ENCODE measurements at places on chromosomes 16 and 17. TPM values are rescaled to one million over a fixed set of nuclear protein-coding genes. Genes with fewer than 3 reads are reported as not detected.

- H3K4me3 ChIP-seq = no peak overlapping the region
- no peak overlapping the region for H3K27ac ChIP-seq
Measured at GRCh38 chr17:37792787-37793186, 47.9 kb upstream of the HNF1B start.

DNA sequence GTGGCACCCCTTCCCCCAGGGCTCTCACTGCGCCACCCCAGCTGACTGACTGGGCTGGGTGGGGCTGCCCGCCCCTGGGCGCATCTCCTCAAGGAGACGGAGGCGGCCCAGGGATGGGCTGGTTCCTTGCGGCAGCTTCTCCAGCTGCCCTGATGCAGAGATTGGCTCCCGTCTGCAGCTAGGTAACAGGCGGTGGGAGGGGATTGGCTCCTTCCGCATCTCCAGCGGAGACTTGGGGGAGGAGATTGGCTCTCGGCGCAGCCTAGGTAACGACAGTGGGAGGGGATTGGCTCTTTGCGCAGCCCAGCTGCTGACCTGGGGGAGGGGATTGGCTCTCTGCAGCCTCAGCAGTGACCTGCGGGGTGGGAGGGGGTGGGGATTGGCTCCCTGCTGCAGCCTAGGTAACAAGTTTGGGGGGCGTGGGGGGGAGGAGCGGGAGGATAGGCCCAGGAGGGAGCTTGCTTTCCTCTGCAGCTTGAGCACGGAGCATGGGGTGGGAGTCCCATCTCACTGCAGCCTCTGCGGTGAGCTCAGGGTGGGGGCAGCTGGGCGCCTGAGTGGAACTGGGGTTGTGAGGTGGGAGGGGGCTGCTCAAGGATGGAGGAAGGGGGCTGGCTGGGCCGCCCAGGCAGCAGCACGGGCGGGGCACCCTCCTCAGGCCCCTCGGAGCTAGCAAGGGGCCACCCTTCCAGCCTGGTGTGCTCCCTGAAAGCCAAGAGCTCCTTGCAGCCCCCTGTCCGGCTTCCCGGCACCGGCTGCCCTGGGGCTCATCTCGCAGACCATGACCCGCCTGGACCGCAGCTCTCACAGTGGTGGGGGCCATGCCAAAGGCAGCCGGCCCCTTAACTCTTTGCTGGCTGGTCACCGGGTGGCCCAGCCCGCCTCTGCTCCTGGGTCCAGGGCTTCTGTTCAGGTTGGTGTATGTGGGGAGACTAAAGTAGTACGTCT is 6.4 kb downstream of the NFE2L1 start:
- H3K36me3 ChIP-seq = peaks cover 86% of the 10 kb centered on the region
- H3K27ac ChIP-seq = peak overlapping the region; percentile 20
- no peak for DNase-seq
- H3K4me3 ChIP-seq = no peak overlapping the region

The KRTAP4-5 gene
- total RNA-seq = not detected

- no peak overlapping the region for H3K27ac ChIP-seq
- DNase-seq = no peak
- no peaks in the 10 kb centered on the region for H3K4me1 ChIP-seq
- no peak overlapping the region for H3K4me3 ChIP-seq
- no peaks in the 10 kb centered on the region for H3K36me3 ChIP-seq
- no peaks in the 10 kb centered on the region for H3K27me3 ChIP-seq
Measured at GRCh38 chr16:88099563-88099890, 148.3 kb downstream of the BANP start.

DNA sequence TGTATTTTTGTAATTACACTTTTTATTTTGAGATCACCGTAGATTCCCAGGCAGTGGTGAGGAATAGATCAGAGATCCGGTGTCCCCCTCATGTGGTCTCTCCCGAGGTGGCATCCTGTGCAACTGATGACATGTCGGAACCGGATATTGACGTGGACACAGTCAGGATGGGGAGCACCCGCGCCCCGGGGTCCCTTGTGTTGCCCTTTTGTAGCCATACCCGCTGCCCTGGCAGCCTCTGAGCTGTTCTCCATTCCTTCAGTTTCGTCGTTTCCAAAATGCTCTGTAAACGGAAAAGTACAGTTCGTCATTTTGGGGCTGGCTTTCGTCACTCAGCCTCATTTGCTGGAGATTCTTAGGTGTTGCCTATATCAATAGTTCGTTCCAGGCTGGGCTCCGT is 14.2 kb downstream of the JPH3 start:
- no peaks in the 10 kb centered on the region for H3K36me3 ChIP-seq
- DNase-seq = no peak
- H3K4me1 ChIP-seq = no peaks in the 10 kb centered on the region
- H3K27me3 ChIP-seq = no peaks in the 10 kb centered on the region
- H3K4me3 ChIP-seq = no peak overlapping the region

GRCh38 chr16:15972046-15972868 is 22.8 kb downstream of the ABCC1 start:
- H3K4me1 ChIP-seq = no peaks in the 10 kb centered on the region
- no peak for DNase-seq

DNA sequence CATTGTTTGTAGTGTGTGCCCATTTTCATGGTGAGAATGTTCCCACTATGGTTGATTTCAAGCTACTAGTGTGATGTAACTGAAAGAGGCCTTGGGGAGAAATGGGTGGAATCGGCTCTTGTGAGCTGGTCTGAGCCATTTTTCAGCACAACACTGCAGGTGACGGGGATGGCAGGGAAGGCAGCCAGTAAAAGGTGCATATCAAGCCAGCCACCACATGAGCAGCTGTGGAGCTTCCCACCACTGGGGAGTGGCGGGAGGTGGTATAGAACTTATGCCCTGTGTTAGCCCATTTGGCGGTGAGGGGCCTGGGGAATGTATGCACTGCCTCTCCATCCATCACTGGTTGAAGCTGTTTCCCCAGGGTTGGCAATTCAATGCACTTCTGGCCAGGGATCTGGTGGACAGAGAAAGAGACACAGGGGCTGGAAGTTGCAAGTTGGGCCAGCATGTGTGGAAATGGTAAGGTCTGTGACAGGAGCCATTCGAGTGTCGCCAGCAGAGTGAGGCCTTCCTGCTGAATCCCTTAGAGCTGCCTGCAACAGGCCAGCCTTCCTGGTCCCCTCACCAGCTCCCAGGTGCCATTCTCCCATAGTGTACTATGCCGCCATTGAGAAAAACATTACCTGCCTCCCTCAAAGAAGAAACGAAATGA is 31.7 kb upstream of the BRD7 start:
- no peak overlapping the region for H3K4me3 ChIP-seq
- no peaks in the 10 kb centered on the region for H3K36me3 ChIP-seq
- H3K4me1 ChIP-seq = no peaks in the 10 kb centered on the region
- no peak overlapping the region for H3K27ac ChIP-seq
- DNase-seq = no peak
- H3K27me3 ChIP-seq = no peaks in the 10 kb centered on the region

DNA sequence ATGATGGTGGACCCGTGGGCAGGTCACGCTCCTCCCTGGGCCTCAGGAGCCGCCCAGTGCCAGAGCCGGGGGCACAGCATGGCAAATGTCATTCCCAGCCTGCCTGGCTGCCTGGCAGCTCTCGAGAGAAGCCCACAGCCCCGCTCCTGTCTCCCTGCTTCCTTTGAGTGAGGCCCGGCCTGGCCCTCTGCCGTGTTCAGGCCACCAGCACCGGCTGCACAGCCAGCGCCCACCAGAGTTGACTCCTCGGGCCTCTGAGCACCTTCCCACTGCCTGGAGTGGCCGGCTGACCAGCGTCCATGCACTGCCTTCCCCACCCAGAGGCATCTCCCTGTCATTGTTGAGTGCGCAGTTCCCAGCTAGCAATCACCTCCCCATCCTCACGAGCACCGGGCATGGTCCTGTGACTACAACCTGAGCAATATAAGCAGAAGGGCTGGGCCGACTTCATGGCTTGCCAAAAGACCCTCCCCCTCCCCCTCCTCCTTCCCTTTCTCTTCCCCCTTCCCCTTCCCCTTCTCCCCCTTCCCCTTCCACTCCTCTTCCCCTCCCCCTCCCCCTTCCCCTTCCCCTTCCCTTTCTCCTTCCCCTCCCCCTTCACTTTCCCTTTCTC is 11.9 kb upstream of the SLC38A10 start:
- H3K27ac ChIP-seq = no peak overlapping the region
- no peak overlapping the region for H3K4me3 ChIP-seq
- no peaks in the 10 kb centered on the region for H3K27me3 ChIP-seq

The MT4 gene
- total RNA-seq = not detected

The EEF2KMT gene
- total RNA-seq = 7.4 TPM

The FHOD1 gene
- 13.3 TPM for total RNA-seq

- H3K27me3 ChIP-seq = no peaks in the 10 kb centered on the region
- no peaks in the 10 kb centered on the region for H3K36me3 ChIP-seq
- H3K4me1 ChIP-seq = peaks cover 2% of the 10 kb centered on the region
- H3K27ac ChIP-seq = peak overlapping the region; percentile 94
- peak; percentile 33 for DNase-seq
Measured at GRCh38 chr17:2070241-2071023, 15.5 kb downstream of the HIC1 start.

DNA sequence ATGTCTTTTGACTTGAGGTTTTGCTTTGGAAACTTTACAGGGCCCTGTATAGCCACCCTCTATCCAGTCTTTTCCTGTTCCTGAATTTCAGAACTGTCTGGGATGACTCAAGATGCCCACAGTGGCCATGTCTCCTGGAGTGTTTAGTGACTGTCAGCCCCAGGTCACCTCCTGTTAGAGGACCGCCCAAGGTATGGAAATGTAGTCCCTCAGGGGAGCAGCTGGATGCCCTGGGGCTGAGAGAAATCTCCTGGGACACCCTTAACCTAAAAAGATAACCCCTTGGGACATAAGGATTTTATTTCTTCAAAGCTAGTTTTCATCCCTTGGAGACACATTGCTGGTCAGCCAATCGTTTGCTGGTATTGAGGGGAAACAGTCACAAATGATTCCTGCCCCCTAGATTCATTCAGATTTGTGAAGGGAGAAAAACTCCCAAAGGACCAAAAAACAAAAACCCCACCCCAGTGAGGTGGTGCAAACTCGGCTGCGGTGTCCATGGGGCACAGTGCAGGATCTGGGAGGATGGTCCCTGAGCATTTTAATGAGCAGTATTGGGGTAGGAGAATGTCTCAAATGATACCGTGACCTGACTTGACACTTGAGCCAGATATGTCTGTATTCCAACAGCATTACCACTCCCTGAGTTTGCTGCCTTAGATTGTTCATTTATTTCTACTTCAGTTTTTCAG is 1.7 kb downstream of the ZNF267 start:
- peak overlapping the region; percentile 78 for H3K4me3 ChIP-seq
- no peaks in the 10 kb centered on the region for H3K36me3 ChIP-seq
- no peaks in the 10 kb centered on the region for H3K27me3 ChIP-seq
- DNase-seq = no peak

The ITGA3 gene
- total RNA-seq = 285 TPM

The TBC1D3H gene
- not detected for total RNA-seq

The AGRP gene
- total RNA-seq = not detected

The CLEC3A gene
- total RNA-seq = not detected

DNA sequence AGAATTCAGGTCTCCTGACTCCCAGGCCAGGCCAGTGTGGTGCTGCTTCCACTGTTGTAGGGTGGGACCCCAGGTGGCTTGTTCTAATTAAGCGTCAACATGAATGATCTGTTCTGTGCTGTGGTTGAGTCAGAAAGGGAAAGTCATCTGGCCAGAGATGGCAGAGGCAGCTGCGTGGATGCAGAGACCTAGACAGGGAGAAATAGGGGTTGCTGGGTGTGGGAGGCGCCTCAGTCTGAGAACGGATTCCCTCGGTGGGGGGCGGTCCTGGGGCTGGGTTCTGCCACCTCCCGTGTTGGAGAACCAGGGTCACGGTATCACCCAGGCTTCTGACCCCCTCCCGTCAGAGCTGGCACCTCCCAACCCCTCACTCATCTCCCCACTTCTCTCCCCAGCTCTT is 5.6 kb downstream of the FBRS start:
- H3K27me3 ChIP-seq = no peaks in the 10 kb centered on the region
- no peak for DNase-seq
- peaks cover 76% of the 10 kb centered on the region for H3K36me3 ChIP-seq
- H3K4me3 ChIP-seq = no peak overlapping the region
- peaks cover 4% of the 10 kb centered on the region for H3K4me1 ChIP-seq

DNA sequence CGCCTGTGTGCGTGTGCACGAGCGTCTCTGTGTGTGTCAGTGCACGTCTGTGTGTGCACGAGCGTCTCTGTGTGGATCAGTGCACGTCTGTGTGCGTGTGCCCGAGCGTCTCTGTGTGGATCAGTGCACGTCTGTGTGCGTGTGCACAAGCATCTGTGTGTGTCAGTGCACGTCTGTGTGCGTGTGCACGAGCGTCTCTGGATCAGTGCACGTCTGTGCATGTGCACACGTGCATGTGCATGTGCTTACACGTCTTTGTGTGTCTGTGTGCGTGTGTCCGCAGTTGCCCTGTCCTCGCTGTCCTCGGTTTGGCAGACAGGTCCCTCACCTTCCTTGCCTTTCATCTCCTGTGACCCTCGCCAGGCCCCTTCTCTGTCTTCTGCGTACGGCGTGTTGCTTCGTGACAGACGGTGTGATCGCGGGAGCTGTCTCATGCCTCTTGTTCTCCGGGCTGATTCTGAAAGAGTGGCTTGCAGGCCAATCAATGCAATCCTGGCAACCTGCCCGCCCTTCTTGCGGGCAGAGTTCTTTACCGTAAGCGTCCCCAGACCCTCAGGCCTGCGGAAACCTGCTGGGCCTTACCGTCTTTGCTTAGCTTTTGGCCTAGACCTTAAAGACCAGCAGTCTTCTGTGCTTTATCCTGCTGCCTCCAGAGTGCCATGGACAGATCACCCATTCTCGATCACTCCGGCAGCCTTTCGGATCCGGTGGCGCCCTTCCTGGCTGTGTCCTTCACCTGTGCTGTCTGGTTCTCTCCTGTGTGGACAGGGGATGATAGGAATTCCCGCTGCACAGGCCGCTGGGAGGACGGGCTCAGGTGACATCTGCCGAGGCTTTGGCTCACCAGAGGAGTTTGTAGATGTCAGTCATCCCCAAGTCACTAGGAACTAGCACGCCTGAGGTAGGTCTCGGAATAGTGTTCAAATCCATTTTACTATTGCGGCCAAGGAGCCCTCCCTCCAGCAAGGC is 18.5 kb downstream of the MLYCD start:
- no peaks in the 10 kb centered on the region for H3K36me3 ChIP-seq
- no peak for DNase-seq
- no peak overlapping the region for H3K27ac ChIP-seq
- no peaks in the 10 kb centered on the region for H3K4me1 ChIP-seq
- no peak overlapping the region for H3K4me3 ChIP-seq

DNA sequence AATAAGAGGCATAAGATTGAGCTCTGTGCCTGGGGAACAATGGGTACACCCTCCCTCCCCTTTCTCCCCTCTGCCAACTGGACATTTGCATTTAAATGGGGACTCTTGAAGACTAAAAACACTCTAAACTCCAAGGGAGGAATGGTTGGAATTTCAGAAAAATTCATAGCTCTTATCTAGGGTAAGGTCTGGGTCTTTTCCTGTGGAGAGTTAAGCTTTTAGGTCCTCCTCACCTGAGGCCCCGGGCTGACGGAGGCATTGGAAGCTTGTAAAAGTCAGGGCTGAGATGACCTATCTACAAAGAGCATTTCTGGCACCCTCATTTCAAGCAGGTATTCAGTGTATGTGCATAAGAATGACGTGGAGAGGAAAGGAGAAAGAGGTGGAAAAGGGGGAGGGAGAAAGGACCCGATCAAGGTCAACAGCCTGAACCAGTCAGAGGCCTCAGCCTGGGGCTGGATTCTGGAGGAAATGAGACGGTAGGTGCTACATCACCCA is 78.0 kb downstream of the RAP1GAP2 start:
- H3K36me3 ChIP-seq = no peaks in the 10 kb centered on the region
- no peaks in the 10 kb centered on the region for H3K27me3 ChIP-seq
- no peak overlapping the region for H3K27ac ChIP-seq
- H3K4me3 ChIP-seq = no peak overlapping the region
- H3K4me1 ChIP-seq = no peaks in the 10 kb centered on the region

The TBC1D28 gene
- total RNA-seq = not detected

GRCh38 chr16:85420501-85421337 is 192.4 kb upstream of the GSE1 start:
- peak; percentile 85 for DNase-seq
- no peak overlapping the region for H3K4me3 ChIP-seq
- no peak overlapping the region for H3K27ac ChIP-seq
- H3K36me3 ChIP-seq = no peaks in the 10 kb centered on the region

The CNGB1 gene
- 1.1 TPM for total RNA-seq
